ENCODE measurements at places on chromosomes 6 and 20. TPM values are rescaled to one million over a fixed set of nuclear protein-coding genes. Genes with fewer than 3 reads are reported as not detected.

SF3B5 gene
- 64.4 TPM for total RNA-seq

SYNDIG1 gene
- 18.0 TPM for total RNA-seq

MYT1 gene
- 11.3 TPM for total RNA-seq

NEURL2 gene
- 4.6 TPM for total RNA-seq

FAM110A gene
- 9.9 TPM for total RNA-seq

SPEF1 gene
- total RNA-seq, result 5.1 TPM

FAM135A gene
- 116 TPM for total RNA-seq

IPCEF1 gene
- 13.6 TPM for total RNA-seq

STX11 gene
- total RNA-seq, result 1.4 TPM

ADAM33 gene
- 2.5 TPM for total RNA-seq

HLA-DQA2 gene
- not detected for total RNA-seq

CD24 gene
- total RNA-seq, result 640 TPM

GGTLC1 gene
- not detected for total RNA-seq

COL12A1 gene
- 8.3 TPM for total RNA-seq

SLC17A1 gene
- total RNA-seq, result not detected

ATAT1 gene
- total RNA-seq, result 55.1 TPM

C20orf141 gene
- not detected for total RNA-seq

CLDN20 gene
- not detected for total RNA-seq

GUCA1A gene
- 4.8 TPM for total RNA-seq

HRH3 gene
- 2.3 TPM for total RNA-seq

SMOC2 gene
- total RNA-seq, result 9.2 TPM

PEX7 gene
- 6.7 TPM for total RNA-seq

CRIP3 gene
- total RNA-seq, result 6.7 TPM

F13A1 gene
- 10.4 TPM for total RNA-seq

HFE gene
- total RNA-seq, result 1.6 TPM

EDN1 gene
- 4.6 TPM for total RNA-seq

SAPCD1 gene
- 2.1 TPM for total RNA-seq

VSX1 gene
- 0.46 TPM for total RNA-seq

MTFR2 gene
- total RNA-seq, result 0.92 TPM

ADGRF5 gene
- total RNA-seq, result 9.9 TPM

CCDC170 gene
- total RNA-seq, result 5.5 TPM

CCR6 gene
- total RNA-seq, result not detected

BCAS1 gene
- total RNA-seq, result 11.8 TPM
